Stimulated activated effector memory CD8-positive, alpha-beta T cell treated with anti-CD3 and anti-CD28 coated beads, Interleukin-12 subunit alpha, Interleukin-12 subunit beta, amount 100 ng/mL, for 72 hours (primary cell): ENCODE measurements at places on chromosomes 7 and 10.

DNA sequence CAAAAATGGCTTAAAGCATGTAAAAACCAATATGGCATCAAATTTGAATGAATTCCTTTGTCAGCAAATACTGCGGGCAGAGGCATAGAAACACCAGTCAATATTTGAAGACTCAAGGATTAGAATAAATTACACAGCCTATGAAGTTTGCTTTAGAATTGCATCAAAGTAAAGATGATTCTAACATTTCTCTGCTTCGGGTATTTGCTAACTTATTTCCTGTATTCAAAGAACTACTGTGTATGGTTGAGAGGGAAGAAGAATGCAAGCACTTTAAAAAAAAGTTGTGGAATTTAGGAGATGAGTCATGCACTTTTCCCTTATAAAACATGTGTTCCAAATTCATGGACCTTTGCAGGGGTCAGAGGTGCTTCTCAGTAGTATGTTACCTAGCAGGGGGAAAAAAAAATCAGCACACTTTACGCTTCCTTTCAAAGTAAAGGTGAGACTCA is 90.1 kb downstream of the PIP4K2A start:
- no peak for DNase-seq

GRCh38 chr7:70588191-70588921 is 543.6 kb upstream of the GALNT17 start:
- no peak for DNase-seq

DNA sequence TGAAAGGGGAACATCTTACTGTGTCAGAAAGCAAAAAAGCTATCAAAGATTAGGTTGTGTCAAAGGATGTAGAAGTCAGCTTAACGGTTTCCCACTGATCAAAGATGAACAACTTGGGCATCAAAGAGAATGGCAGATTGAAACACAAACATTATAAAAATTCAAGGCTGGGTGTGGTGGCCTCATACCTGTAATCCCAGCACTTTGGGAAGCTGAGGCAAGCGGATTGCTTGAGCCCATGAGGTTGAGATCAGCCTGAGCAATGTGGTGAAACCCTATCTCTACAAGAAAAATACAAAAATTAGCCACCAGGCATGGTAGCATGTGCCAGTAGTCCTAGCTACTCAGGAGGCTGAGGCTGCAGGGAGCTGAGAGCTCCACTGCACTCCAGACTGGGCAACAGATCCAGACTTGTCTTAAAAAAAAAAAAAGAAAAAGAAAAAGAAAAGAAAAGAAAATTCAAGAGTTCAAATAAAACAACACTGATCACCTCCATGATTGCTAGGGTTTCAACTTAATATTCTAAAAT is 34.5 kb downstream of the RTKN2 start:
- no peak for DNase-seq

- DNase-seq: no peak
These were observed 13.8 kb downstream of the CYTH3 start for GRCh38 chr7:6258440-6259182.

- no peak for DNase-seq
These were observed 34.5 kb downstream of the BAMBI start for GRCh38 chr10:28711776-28712175.

DNA sequence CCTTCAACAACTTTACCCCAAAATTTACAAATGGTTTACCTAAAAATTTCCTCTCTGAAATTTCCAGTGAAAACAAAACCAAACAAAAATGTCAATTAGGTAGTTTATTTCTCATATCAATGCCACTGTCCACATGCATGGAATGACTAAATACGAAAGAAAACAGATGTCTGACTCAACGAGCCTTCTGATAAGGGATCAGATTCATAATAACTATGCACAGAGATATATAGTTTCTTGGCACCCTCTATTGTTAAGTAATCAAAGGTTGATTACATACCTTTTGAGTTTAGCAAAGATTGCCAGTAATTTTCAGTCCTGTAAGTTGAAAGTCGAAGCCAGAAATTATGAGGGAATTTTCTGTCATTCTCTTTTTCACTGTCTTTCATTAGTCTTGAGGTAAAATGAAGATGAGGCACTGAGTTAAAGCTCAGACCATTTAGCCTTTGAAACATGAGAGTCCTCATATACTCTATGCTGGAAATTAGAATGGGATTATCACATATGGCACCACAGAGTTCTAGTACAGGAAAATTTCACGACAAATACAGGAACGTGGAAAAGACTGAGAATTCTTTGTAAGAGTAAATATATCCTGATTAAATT is 519.1 kb upstream of the ANKRD30A start:
- no peak for DNase-seq

DNA sequence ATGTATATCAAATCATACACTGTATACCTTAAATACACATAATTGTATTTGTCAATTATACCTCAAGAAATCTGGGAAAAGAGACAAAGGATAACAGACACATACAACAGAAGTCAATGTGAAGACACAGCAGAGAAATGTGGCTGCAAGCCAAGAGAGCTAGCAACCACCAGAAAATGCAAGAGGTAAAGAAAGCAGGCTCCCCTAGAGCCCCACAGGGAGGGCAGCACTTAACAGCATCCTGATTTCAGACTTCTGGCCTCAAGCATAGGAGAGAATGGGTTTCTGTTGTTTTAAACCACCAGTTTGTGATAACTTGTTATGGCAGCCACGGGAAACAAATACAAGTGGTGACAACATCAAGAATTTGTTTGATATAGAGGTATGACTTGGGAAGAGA is 1197.2 kb downstream of the SORCS1 start:
- no peak for DNase-seq

DNA sequence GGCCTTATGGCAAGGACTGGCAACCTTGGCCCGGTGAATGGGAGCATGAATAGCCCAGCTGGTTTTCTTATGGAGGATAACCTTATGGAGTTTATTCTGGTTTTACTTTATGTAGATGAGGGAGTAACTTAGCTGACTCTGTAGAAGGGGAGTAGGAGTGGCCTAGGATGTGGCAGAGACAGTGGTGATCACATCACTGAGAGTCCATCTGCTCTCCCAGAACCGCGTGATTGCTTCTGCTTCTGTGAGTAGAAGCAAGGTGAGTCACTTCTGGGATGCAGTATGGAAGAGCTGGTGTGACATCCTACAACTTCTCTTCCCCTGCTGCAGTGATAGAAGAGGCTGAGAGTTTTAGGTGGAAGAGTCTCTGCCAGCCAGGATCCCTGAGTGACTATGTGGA is 129.2 kb downstream of the RPS24 start:
- no peak for DNase-seq

- DNase-seq: no peak
These were observed 84.0 kb downstream of the SEMA3D start for GRCh38 chr7:85102813-85103350.

GRCh38 chr7:91233212-91233611 is 31.0 kb upstream of the FZD1 start:
- DNase-seq: no peak

- no peak for DNase-seq
These were observed 19.6 kb downstream of the SEMA3E start for GRCh38 chr7:83629117-83629880.

DNA sequence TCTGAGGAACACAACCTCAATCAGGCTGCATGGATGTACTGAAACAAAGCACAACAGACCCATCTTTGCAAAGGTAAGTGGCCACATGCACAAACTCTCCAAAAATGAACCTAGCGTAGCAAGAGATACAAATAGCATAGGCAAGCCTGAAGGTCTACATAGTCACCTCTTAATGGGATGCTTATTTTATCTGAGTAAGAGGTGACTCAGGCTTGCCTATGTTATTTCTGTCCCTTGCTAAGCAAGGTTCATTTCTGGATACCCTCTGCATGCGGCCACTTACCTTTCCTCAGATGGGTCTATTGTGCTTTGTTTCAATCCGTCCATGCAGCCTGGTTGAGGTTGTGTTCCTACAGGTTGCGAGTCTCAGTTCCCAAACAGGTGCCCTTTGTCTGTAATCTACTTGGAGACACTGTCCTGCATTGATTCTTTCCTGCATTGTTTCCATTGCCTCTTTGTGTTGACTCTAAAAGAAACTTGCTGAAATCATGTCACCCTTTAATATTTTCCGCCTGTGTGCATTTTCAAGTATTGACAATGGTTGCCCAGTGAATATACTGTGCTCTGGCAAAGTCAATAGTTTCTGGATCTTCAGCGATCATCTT is 291.8 kb upstream of the LYZL1 start:
- no peak for DNase-seq

DNA sequence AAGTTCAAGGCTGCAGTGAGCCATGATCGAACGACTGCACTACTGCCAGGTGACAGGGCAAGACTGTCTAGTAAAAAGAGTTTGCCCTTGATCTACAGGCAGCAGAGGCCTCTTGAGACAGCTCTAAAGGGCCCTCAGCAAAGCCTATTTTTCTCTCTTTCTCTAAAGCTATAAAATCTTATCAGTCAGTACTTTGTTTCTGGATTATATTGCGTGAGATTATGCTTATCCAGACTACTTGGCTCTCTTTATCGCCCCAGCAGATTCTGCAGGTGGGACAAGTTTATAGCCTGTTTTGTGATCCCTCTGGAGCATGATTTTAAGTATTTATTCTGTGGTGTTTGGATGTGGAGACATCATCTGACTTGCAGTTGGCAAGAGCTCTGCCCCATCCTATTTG is 2.7 kb downstream of the RPP38 start:
- no peak for DNase-seq

GRCh38 chr7:111439977-111440376 is 122.3 kb downstream of the IMMP2L start:
- DNase-seq: no peak

- DNase-seq: no peak
These were observed 68.5 kb downstream of the CRTAC1 start for GRCh38 chr10:97961945-97962344.

GRCh38 chr10:124388476-124388822 is 30.3 kb downstream of the OAT start:
- no peak for DNase-seq

DNA sequence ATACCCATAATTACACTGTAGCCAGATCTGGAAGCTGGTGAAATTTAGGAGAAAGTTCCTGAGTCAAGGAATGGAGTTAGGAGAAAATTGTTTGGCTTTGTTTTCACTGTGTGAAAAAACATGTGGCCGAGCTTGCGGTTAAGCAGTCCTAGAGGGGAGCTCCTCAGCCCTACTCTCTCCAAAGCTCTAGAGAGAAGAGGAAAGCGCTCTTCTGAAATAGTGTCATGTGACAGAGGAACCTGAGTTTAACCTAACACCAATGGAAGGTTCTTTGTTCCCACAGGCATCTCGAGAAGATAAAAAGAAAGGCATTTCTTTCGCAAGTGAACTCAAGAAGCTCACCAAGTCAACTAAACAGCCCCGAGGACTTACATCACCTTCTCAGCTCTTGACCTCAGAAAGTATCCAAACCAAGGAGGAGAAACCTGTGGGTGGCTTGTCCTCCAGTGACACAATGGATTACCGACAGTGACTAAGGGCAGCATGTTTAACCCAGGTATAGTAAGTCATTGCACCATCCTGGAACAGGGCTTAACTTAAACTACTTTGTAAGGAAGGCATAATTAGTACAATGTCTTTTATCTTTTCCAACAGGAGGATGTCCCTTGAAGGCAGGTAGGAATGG is 38.0 kb downstream of the NOC3L start:
- no peak for DNase-seq

DNA sequence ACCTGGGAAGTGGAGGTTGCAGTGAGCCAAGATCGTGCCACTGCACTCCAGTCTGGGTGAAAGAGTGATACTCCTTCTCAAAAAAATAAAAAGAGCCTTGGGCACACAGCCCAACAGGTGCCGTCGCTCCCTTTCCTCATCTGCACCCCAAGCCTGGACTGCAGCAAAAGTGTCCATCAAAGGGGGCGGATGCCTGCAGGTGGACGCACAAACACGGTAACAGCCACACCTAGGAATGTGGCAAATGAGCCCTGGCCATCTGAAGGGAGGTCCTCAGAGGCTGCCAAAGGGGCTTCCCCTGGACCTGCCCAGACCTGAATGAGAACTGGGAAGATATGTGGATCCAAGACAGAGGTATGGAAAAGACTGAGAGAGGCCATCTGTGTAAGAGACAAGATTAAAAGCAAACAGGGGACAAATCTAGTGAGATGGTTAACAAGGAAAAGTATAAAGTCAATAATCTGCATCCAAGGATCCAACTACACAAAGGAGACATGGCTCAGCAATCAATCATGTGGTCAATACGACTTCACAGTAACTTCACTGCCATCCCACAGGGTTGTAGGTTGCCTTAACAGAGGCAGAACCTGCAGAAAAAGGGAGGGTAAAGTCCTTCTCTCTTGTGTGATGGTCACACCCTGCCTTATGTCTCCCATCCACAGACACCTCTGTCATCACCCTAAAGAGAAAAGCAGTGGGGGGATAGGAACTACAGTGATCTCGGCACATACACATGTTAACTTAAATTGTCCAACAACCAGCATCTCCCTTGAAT is 25.4 kb downstream of the DRGX start:
- DNase-seq: no peak

- no peak for DNase-seq
These were observed 269.1 kb downstream of the ZMYND11 start for GRCh38 chr10:404346-404745.

GRCh38 chr7:112965506-112965905 is 121.1 kb downstream of the GPR85 start:
- DNase-seq: no peak

DNA sequence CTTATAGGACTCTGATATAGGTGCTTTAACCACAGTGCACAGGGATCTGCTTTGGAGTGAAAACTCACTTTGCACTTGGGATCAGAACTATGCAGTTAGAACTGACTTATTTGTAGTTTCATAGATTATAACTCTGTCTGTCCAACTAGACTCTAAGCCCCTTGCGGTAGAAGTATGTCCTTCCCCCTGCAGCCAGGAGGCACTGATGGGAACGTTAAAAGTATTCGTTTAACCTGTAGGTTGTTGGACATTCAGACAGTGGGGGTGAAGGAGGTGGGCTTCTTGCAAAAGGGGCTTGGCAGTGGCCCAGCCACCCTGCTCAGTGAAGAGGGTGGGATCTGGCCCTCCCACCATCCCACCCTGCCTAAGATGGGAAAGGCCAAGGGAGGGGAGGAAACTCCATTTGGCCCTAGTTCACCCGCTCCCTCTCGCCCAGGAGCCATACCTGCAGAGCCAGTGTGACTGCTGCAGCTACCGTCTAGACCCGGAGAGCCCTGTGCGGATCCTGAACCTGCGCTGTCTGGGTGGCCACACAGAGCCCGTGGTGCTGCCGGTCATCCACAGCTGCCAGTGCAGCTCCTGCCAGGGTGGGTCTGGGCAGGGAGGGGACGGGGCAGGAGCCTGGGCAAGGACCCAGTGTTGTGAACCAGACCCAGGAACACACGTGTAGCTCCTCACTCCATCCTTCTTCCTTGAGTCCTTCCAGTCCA is 5.7 kb upstream of the ZNF862 start:
- no peak for DNase-seq

- no peak for DNase-seq
These were observed 66.6 kb downstream of the PCLO start for GRCh38 chr7:83096065-83096580.

- DNase-seq: no peak
These were observed 234.6 kb upstream of the CCDC6 start for GRCh38 chr10:60140651-60141632.

DNA sequence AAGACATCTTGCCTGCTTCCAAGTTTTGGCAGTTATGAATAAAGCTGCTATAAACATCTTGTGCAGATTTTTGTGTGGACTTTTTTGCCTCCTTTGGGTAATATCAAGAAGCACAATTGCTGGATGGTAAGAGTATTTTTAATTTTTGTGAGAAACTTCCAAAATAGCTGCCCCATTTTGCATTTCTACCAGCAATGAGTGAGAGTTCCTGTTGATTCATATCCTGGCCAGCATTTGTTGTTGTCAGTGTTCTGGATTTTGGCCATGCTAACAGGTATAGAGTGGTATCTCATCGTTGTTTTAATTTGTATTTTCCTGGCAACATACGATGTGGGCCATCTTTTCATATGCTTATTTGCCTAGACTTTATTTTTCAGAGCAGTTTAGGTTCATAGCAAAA is 53.9 kb downstream of the BTAF1 start:
- no peak for DNase-seq

- DNase-seq: no peak
These were observed 5.0 kb downstream of the AVPI1 start for GRCh38 chr10:97682042-97682441.
